ENCODE measurements at places on chromosomes 3 and 15.

GRCh38 chr3:72129501-72130094 is 344.6 kb upstream of the PROK2 start:
- no peak for DNase-seq

DNA sequence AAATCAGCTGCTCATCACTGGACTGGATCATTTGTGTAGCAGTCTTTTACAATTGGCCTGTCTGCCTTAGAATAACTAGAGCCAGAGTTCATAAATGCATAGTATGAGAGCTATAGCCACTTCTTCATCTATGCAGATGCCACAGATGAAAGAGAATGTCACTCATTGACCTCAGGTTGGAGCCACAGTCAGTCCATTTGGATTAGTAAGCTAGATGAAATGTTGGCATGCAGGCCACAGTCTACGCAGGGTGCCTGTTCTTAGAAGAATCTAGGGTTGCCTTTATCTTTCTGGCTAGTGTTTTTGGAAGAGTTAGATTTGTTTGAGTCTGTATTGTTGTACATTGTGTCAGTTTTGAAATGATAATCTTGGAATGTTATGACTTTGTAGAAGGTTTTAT is 25.4 kb upstream of the EDEM1 start:
- no peak for DNase-seq

- no peak for DNase-seq
Measured at GRCh38 chr3:170128977-170129431, 52.5 kb downstream of the PHC3 start.

DNA sequence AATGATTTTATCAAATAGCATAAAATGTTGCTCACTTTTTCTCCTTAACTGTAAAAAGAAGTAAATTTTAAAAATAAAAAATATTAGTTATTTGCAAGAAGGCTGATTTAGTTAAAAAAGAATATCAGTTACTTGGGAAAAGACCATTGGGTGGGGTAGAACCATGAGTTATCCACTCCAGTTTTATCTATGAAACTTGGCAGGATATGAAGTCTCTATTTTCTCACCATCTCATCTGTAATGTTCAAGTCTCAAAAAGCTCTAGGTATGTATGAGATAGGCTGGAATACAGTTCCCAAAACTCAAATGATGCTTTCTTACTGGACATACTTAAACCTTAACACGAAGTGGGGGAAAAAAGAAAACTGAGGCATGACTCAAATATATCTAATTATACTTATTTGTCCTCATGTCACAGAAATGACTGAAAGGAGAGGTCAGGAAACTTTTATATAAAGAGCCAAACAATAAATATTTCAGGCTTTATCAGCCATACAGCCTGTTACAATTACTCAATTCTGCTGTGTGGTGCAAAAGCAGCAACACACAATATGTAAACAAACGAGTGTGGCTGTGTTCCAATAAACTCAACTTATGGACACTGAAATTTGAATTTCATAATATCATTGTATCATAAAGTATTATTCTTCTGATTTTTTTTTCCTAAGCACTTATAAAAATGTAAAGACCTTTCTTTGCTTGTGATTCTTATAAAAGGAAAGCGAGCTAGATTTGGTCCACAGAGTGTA is 131.8 kb downstream of the TBL1XR1 start:
- DNase-seq = no peak

GRCh38 chr15:94844538-94845389 is 613.4 kb downstream of the MCTP2 start:
- peak; percentile 49 for DNase-seq

GRCh38 chr3:8560366-8561007 is 58.9 kb downstream of the LMCD1 start:
- DNase-seq = no peak

DNA sequence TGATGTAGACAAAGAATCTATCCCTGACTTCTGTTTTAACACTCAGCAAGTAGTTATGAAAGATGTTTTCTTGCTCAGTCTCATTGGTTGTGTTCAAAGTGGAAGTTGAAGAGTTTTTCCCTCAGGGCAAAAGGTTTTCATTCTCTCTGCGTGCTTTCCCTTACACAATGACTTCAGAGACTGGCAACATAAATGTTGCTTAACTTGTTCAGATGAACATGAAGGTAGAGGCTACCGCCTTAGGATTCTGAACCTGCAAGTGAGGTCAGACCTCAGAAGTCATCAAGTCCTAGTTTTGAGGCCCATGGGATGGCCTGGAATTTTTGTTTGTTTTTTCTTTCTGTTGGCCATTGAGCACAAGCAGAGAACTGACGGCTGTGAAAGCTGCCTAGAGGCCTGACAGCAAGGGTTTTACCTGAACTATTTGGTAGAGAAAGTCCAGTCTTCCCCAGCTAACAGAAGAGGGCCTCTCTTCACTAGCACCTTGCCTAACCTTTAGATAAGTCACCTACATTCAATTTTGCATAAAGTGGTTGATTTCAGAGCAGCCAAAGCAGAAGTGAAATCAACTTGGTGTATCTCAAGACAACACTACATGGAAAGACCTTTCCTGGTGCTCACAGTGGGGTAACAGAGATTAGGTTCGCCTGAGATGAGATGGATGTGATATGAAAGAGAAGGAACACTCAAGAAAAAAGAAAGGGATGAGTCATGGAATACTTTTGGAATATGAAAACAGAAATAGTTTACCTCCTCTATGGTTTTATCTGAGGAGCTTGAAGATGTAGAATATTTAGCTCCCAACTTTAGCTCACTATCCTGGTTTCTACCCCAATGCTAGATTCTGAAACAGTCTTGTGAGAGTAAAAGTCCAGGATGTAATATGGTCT is 53.6 kb upstream of the AP4E1 start:
- no peak for DNase-seq

- no peak for DNase-seq
Measured at GRCh38 chr3:51955893-51956770, 951 bp downstream of the GPR62 start.

DNA sequence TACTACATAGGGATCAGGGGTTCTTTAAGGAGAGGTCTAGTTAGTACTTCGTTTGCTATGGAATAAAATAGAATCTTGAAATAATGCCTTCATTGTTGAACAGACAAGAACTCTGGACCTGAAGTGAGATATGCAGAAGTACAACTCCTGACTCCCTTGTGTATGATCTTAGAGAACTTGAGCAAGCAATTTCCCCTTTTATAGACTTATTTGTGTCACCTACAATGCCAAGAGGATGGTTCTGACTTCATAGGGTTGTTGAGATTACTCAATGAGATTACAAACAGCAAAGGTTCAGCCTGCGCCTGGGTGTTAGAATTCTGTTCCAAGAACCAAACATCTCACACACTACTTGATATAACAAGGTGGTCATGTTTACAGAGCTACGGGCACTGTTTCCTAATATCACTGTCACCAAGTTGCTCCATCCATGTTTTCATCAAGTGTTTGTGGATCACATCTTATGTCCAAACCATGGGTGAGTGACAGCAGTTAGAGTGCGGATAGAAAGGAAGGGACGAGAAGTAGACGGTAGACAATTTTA is 76.7 kb upstream of the ADAMTS9 start:
- no peak for DNase-seq

DNA sequence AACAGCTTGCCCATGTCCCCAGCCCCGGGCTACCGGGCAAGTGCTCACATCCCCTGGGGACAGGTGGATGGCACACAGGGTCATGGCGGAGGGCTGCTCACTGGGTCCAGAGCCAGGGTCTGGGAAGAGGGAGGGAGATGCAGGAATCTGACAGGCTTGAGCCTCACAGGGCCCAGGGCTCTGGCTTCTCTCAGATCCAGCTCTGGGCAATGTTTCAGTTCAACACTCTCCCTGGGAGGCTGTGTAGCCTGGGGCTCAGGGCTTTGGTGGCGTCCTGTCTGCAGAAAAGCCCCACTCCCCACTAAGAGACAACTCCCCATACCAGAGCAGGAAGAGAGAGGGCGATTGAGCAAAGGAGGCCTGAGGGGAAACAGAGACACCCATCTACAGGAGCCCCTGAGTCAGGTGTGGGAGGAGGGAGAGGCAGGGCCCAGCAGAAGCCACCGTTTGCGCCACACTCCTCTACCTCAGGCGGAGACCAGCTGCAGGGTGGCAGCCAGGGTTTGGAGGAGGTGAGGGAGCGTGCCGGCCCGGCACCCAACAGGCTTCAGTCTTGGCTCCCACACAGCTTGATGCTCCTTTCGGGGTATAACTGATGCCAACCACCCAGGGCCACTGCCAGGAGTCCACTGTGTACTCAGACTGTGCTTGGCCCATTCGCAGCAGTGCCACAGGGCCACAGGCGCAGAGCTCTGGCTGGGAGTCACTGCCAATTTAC is 16.8 kb upstream of the SRP14 start:
- DNase-seq = peak; percentile 73

- DNase-seq = no peak
Measured at GRCh38 chr3:151926956-151927355, 53.5 kb downstream of the SUCNR1 start.

- no peak for DNase-seq
Measured at GRCh38 chr15:74552773-74553441, 11.9 kb downstream of the ARID3B start.

DNA sequence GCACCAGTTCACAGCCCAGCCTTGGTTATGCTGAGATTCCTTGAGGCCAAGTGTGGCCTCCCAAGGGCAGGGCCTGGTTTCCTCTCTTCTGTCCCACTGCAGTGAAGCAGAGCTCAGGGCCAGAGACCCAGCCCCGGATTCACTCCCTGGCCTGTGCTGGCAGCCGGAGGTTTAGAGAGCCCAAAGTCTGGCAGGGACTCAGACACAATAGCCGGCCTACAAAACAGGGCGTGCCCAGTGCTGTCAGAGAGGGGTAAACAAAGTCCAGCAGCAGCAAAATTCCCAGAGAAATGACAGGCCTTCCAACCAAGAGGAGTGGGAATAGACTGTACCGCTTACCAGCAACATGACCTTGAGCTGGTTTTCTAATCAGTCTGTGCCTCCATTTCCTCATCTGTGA is 14.0 kb downstream of the VIPR1 start:
- no peak for DNase-seq

- DNase-seq = no peak
Measured at GRCh38 chr3:8743021-8743601, 9.5 kb downstream of the CAV3 start.

DNA sequence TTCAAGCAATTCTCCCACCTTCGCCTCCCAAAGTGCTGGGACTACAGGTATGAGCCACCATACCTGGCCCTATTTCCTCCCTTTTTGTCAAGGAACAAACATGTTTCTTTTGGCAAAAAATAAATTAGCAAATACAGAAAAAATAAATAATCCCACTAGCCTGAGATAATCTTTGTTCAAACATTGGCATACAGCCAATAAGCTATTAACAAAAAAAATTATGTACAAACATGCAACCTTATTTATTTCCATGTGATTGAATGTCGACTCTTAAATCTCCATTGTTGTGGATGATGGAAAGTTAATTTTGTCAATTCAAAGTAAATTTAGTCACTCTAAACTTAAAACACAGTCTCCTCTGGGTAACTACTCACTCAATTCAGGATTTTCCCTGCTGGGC is 18.3 kb upstream of the IL16 start:
- DNase-seq = no peak

GRCh38 chr3:152299249-152299976 is 30.7 kb downstream of the MBNL1 start:
- no peak for DNase-seq

DNA sequence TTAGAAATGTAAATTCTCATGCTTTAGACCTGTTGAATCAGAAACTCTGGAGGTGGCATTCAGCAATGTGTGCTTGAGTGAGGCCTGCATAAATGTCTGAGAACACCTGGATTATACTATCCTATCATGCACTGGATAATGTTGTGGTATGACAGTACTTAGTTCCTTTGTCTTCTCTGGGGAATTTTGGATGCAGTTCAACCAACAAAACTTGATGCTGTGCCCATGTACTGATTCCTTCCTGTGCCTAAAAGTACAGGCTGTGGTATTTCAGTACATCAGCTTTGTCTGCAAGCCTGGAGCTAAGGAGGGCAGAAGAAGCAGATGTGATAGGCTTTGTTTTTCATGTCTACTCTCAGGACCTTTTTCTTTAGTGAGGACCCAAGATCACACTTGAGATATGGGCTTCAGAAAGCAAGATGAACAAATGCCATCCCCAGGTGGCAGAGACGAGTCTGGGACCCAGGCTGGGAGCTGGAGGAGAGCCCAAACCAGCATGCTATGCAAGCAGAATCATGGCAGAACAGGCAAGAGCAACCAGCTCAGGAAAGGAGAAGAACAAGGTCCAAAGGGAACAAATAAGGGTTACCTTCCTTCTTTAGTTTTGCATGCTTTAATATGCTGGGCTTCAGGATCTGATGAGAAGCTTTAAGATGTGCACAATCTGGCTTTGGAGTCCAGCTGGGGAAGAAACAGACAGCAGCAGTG is 124.7 kb downstream of the MYRIP start:
- no peak for DNase-seq

DNA sequence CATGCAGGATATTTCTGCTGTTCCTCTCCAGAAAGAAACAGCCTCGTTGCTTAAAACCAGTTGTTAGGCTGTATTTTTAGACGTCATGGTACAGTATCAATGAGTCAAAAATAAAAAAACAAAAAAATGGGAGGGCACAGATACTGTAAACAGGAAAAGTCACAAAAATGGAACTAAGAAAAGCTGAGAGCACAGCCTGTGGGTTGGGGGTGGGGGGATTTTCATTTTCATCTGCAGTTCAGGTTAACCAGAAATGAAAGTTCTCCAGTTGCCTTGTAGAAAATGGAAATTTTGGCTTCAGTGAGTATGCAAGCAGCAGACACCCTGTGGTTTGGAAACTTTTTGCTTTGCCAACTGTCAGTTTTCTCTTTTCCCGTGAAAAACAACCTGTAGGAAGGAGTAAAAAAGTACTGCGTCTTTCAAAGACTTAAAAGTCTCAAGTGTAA is 59.0 kb downstream of the FRMD4B start:
- DNase-seq = no peak

GRCh38 chr15:88447206-88447605 is 20.0 kb downstream of the MRPL46 start:
- no peak for DNase-seq

- DNase-seq = no peak
Measured at GRCh38 chr15:81516461-81516860, 142.4 kb upstream of the TMC3 start.

DNA sequence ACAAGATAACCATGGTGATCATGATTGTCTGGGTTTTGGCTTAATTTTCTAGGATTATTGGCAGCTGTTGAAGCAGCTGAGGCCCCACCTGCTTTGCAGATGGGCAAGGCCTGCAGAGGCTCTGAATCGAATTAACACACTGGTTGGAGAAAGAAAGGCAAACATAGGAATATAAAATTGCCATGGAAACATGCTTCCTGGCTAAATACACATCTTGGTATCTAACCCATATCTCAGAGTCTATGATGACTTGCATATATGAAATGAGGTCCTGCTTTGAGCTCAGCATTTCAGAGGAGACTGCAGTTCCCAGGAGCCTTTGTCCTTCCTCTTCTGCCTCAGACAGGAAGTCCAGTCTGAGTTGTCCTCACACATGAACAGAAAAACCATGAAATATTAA is 24.3 kb upstream of the SV2B start:
- DNase-seq = peak; percentile 7

- peak; percentile 3 for DNase-seq
Measured at GRCh38 chr15:29686445-29687203, 135.6 kb downstream of the TJP1 start.

DNA sequence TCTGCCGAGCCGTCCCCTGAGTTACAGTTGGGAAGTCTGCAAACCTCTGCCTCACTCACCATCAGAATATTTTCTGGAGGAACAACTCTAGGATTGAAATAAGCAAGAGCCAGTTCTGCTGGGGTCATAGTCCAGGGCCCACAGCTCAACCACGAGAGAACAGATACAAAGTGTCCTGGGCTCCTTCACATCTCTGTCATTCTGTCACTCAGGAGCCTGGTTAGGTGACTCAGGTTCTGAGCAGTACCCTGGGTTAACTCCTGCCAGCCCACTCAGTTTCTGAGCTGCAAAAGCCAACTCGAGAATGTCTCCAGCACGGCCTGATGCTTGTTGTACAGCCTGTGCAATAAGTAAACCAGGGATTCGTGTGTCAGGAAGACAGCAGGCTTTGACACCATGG is 155.7 kb downstream of the SLCO3A1 start:
- DNase-seq = no peak
